ENCODE measurements at places on chromosomes 13 and 19.

- no peak for DNase-seq
These were observed 4.0 kb downstream of the SAFB2 start for GRCh38 chr19:5618591-5618990.

DNA sequence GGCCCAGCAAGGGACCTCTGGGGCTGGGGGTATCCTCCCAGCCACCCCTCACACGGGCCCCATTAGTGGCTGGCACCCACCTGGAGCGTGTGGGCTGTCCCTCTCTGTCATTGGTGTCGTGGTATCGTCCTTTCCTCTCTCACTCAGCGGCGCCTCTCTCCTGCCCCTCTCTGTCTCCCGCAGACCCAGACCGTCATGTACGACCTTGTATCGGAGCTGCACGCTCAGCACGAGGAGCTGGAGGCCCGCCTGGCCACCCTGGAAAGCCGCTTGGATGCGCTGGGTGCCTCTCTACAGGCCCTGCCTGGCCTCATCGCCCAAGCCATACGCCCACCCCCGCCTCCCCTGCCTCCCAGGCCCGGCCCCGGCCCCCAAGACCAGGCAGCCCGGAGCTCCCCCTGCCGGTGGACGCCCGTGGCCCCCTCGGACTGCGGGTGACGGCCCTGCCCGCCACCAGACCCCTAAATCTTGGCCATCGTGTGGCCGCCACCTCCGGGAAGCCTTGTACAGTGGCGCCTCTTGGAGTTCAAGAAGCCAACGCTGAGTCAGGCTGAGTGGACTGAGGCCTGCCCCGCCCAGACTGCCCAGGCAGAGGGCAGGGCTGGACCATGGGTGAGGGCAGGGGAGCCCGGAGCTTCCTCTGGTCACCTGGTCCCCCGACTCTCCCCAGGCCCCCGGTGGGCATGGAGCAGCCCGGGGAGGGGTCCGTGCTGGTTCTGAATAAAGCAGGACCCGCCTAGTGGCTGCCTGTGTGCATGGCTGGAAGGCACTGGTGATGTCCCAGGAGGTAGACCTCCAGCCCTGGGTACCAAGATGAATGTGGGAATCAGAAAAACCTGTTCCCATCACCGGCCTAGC lies 9.8 kb upstream of the ARRDC2 start:
- no peak for DNase-seq

GRCh38 chr19:51365211-51365964 lies 800 bp downstream of the ETFB start:
- DNase-seq, result no peak

- no peak for DNase-seq
These were observed 57.2 kb downstream of the SPATA13 start for GRCh38 chr13:24217601-24218281.

- peak; percentile 40 for DNase-seq
These were observed 38.4 kb upstream of the CSNK1A1L start for GRCh38 chr13:37143911-37144310.

DNA sequence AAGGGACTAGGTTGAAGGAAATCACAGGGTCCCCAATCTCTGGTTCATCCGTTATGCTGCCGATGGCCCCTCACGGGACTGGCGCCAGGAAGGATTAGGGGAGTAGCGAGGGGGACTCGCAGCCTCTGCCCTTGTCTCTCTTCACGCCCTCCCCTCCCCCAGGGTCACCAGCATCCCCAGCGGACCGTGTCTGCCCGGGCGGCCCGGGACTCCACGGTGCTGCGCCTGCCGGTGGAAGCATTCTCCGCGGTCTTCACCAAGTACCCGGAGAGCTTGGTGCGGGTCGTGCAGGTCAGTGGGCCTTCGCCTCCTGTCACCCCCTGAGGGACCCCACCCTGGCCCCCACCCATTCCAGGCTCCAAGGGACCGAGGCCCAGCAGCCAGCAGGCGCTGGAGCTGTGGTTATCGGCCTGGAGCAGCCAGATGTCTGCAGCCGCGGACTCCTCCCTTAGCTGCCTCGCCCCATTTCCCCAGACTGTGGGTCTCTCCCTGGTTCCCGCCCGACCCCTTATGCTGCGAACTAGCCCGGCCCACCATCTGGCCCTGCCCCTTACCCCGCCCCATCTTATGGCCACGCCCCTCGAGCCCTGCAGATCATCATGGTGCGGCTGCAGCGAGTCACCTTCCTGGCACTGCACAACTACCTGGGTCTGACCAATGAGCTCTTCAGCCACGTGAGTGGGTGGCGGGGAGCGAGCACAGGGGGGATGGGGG lies 5.4 kb downstream of the PNPLA6 start:
- no peak for DNase-seq
